ENCODE measurements at places on chromosomes 3 and 15.
A peak's percentile ranks its signal among the peaks of the same experiment; 100 is the strongest.

- DNase-seq: no peak
Measured at GRCh38 chr3:10508619-10509260, 3.4 kb upstream of the ATP2B2 start.

- no peak for DNase-seq
Measured at GRCh38 chr3:147757866-147758265, 348.7 kb downstream of the ZIC1 start.

DNA sequence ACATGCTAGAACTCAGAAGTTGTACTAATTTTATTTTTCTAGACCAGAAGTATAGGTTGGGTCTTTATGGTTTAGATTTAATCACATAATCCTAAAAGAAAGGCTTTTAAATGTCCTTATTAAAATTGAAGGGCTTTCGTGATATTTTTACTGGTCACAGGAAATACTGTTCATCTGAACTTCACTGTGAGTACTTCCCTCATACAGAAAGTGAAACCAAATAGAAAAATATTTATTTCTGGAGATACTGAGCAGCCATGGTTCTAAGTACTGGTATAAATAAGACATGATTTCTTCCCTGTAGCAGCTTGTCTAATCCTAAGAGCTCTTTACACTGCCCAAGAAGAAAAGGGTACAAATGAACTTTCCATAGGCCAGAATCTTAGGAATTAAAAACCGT is 2.0 kb downstream of the SNRK start:
- DNase-seq: peak; percentile 30

- DNase-seq: no peak
Measured at GRCh38 chr3:22858486-22858885, 344.6 kb upstream of the UBE2E2 start.

DNA sequence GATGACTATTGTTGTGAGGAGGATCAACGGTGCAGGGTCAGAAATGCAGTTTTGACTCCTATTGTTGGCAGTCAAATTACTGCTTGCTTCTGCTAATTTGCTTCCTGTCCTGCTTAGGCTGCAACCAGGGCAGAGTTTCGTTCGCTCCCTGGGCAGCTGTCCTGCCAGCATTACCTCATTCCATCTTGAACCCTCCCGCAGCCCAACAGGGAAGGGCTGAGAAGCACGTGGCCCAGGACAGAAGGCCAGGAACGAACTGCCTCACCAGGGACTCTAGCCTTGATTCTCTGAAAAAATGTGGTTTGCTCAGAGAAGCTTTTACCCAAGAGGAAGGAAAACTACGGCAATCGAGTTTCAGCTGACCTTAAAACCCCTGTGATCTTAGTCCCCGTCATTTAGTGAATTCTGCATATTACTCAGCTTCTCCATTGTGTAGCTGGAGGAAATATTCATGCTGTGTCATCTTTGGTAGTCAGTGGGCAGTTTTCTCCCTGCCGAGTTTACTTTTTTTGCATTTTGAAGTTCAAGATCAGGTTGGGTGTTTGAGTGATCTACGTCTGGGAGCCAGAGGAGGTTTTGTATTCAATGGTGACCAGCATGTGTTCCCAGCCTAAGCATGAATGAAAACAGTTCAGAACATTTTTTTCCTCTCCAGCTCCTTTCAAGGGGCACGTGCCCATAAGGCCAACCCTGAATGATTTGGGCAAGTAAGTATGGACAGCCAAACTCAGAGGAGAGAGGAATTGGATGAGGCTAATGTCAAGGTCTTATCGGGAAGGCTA is 23.0 kb downstream of the TLNRD1 start:
- DNase-seq: peak; percentile 44

DNA sequence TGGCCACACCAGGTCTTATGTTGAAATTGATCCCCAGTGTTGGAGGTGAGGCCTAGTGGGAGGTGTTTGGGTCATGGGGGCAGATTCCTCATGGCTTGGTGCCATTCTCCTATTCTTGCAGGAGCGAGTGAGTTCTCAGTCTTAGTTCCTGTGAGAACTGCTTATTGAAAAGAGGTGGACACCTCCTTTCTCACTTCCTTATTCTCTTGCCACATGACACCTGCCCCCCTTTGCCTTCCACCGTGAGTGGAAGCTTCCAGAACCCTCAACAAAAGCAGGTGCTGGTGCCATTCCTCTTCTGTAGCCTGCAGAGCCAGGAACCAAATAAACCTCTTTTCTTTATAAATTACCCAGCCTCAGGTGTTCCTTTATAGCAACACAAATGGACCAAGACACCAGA is 318.1 kb upstream of the MCTP2 start:
- DNase-seq: no peak

- no peak for DNase-seq
Measured at GRCh38 chr3:194327218-194328052, 23.7 kb downstream of the CPN2 start.

DNA sequence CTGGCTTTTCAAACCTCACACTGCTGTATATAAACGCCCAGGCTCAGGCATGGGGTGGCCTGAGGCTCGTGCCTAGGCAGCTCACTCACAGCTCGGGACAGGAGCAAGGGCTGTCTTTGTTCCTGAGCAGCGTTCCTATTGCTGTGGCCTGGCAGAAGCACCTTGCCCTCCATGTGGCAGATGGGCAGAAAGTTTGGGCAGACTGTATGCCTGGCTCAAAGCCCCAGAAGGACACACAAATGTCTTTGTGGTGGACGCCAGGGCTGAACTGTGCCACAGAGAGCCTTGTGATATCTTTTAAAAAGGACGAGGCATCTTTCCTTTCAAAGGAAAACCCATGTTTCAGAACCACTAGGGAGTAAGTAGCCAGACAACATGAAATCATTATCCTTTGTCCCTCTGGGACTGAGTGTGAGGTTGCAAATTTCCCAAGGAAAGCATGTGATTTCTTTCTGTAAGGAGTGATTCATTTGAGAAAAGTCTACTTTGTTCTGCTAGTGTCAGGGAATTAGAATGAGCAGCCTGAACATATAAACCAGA is 29.3 kb upstream of the UBE2E1 start:
- DNase-seq: peak; percentile 80

DNA sequence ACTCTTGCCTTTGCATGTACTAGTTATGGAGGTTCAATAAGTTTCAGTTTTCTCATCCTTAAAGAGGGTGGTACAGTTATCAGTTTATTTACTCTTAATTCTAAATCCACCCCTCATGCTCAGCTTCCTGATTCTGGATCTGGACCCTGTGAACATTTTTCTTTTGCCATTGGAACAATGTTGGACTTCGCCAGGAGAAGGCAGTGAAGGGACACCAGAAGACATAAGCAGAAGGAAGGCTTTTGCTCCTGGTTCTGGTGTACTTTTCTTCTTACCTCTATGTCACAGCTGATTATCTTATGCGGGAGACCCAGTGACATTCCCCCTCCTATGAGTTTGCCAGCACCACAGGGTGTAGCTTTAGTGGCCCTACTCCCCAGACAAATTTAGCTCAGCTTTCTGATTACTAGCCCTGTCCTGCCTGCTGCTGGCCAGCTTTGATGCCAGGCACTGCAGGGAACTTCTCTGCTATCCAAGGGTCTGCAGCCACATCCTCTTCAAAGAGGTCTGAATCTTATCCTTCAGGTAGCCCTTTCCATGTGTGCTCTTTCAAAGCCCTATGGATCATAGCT is 466.3 kb upstream of the EPHA3 start:
- peak; percentile 28 for DNase-seq

DNA sequence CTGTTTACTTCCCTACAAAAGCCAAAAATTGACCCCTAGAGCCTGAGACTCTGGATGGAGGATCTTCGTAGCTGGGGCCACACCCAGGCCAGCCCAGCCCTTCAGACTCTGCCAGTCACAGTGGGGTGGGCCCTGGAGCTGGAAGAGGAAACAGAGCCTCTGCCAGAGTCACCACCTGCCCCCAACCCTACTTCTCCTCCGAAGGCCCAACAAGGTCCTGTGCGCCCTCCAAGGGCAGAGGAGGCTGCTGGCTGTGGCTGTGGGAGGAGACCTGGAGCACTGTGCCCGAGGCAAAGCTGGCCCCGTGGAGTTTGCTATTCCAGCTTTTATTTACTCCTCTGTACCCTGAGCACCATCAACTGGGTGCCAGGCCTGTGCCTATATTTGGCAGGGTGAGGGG is 19.0 kb downstream of the CISH start:
- no peak for DNase-seq

DNA sequence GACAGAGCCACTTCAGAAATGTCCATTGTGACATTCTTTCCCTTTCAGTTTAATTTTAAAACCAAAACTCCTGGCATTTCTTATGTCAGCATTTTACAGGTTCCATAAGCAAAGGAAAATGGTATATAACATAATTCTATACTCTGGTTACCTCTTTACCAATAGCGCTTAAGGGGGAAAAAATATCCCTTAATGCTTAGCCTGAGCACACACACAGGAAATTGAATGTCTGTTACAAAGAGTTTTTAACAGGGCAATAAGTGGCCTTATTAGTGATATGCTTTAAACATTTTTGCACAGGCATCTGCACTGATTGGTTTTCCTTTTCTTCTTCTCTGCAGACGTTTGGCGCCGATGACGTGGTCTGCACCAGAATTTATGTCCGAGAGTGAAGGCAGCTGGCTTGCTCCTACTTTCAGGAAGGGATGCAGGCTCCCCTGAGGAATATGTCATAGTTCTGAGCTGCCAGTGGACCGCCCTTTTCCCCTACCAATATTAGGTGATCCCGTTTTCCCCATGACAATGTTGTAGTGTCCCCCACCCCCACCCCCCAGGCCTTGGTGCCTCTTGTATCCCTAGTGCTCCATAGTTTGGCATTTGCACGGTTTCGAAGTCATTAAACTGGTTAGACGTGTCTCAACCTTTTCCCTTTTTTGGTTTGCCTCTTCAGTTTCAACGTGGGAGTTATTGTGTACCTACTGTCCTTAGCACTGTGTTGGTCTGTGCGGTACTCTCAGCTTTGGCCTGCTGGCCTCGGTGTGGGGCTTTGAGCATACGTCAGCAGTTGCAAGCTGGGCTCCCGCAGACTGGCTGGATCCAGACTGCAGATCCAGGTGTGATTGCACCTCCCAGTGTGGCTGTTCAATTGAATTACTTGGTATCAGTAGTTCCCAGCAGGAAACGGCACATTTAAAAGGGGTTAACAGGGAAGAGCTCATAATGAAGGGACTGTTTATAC is 7.7 kb downstream of the CRABP1 start:
- DNase-seq: no peak

DNA sequence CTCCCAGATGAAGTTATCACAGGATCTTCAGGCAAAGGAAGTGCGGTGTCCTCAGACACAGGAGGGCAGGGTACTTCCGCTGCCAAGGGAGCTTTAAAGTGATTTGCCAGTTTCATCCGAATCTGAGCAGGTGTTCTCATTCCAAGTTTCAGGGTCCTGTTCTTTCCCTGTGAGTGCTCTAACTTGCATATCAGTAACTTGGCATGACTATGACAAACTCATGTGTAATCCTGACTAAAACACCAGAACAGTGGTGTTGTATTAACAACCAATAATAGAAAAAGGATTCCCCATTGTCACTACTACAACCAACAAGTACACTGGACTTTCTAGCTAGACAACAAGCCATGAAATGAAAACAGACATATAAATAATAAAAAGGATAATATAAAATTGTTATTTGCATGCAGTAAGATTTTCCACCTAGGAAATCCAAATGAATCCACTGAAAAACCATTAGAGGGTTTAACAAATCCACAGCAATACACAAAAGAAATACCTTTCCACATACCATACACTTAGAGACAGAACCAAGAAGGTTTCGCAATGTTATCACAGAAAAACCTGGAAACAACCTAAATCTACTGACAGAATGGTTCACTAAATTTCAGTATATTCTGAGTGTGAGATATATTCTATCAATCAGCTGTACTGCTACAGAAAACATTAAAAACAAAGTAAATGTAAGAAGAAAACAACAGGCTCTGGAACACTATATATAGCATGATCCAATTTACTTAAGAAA is 40.9 kb upstream of the RPL35A start:
- no peak for DNase-seq

- DNase-seq: no peak
Measured at GRCh38 chr3:906739-907138, 186.1 kb upstream of the CNTN6 start.

GRCh38 chr15:44286814-44287452 is 1.6 kb upstream of the GOLM2 start:
- DNase-seq: no peak

- DNase-seq: no peak
Measured at GRCh38 chr15:87167706-87168105, 1088.0 kb downstream of the AGBL1 start.

GRCh38 chr3:63960048-63960711 is 48.0 kb upstream of the SCAANT1 start:
- peak; percentile 78 for DNase-seq

DNA sequence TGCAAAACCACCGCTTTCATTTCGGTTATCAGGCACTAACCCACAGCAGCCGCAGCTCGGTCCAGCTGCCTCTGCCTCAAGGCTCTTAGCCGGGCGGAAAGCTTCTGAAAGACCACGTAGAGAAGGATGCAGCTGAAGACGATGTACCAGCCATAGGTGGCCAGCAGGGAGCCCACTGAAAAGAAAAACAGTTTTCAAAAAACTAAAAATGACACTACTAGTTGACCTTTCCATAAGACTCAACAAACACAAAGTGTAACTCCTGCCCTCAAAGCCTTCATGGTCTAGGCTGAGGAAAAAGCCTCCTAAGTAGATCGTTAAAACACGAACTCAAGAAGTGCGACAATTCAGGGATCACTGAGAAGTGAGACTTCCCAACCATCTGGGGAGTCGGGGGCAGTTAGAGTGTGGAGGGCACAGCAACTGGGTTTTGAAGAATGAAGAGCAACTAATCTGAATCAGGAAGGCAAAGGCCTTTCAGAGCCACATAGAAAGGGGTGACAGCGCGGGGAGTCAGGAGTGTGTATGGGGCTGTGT is 716 bp downstream of the SELENOS start:
- DNase-seq: peak; percentile 60

DNA sequence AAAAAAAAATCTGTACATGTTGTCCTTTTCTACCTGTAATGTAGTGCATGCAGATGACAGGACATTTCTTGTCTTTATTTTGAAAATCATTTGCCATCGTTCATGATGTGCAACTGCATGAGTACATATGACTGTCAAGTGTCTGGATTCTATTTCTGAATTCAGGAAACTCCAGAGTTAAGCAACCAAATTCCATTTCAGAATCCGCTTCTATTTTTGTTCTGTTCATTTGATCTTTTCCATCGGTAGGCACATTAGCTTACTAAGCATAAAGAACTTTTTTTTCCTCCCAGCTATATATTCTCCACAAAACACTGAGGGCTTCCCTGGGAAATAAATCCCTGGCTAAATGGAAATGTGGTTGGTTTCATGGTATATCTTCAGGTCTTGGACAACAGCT is 365.6 kb downstream of the PTPRG start:
- no peak for DNase-seq

GRCh38 chr15:29611057-29611456 is 211.2 kb downstream of the TJP1 start:
- DNase-seq: no peak

- no peak for DNase-seq
Measured at GRCh38 chr15:25772500-25772899, 90.6 kb downstream of the ATP10A start.

GRCh38 chr3:80785475-80785874 is 976.0 kb downstream of the GBE1 start:
- peak; percentile 9 for DNase-seq

GRCh38 chr3:176807938-176808337 is 389.3 kb downstream of the TBL1XR1 start:
- no peak for DNase-seq

- no peak for DNase-seq
Measured at GRCh38 chr15:52334491-52335160, 39.0 kb upstream of the MYO5C start.

GRCh38 chr15:34837246-34838016 is 42.1 kb upstream of the ACTC1 start:
- DNase-seq: peak; percentile 81

GRCh38 chr15:31335989-31336592 is 9.5 kb downstream of the KLF13 start:
- DNase-seq: no peak

GRCh38 chr3:158562674-158563073 is 8.3 kb upstream of the MLF1 start:
- no peak for DNase-seq

Data from astrocyte of the hippocampus (primary cell).